ENCODE measurements at places on chromosomes 2 and 18.
A peak's percentile ranks its signal among the peaks of the same experiment; 100 is the strongest.

DNA sequence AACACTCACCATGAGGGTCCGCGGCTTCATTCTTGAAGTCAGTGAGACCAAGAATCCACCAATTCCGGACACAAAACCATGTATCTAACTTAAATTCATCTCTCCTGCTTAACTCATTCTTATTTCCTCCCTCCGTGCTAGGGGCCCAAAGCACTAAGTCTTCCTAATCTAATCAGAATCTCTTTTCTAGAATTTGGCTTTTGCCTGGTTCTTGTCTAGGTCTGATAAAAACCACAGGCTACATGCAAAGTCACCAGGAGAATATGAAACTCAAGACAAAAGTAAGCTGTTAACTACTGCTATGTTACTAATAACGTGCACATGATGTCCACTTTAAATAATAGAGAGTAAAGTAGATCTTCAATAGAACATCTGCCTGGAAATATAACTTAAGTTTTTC lies 69.9 kb downstream of the TRIP12 start:
- no peak for DNase-seq

GRCh38 chr2:225293638-225294037 lies 105.9 kb upstream of the NYAP2 start:
- no peak for DNase-seq

- DNase-seq, result peak; percentile 86
Measured at GRCh38 chr2:102291319-102292075, 19.9 kb upstream of the IL1RL1 start.

GRCh38 chr2:160063271-160063670 lies 856 bp upstream of the PLA2R1 start:
- no peak for DNase-seq

- no peak for DNase-seq
Measured at GRCh38 chr2:98898423-98898841, 37.6 kb downstream of the CRACDL start.

DNA sequence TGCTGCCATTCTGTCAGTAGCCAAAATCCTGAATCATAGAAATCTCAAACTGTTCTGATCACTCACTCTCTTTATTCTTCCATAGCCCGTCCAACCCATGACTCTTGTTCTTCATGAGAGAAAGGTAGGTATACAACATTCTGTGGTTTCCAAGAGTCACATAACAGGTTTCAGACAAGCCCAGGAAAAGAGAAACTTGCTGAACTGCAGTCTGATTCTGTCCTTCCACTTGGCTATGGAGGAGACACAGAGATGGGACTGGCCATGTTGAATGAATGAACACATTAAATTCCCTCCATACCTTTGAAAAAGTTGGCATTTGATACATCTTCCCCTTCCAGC lies 880.2 kb upstream of the CELF4 start:
- no peak for DNase-seq

DNA sequence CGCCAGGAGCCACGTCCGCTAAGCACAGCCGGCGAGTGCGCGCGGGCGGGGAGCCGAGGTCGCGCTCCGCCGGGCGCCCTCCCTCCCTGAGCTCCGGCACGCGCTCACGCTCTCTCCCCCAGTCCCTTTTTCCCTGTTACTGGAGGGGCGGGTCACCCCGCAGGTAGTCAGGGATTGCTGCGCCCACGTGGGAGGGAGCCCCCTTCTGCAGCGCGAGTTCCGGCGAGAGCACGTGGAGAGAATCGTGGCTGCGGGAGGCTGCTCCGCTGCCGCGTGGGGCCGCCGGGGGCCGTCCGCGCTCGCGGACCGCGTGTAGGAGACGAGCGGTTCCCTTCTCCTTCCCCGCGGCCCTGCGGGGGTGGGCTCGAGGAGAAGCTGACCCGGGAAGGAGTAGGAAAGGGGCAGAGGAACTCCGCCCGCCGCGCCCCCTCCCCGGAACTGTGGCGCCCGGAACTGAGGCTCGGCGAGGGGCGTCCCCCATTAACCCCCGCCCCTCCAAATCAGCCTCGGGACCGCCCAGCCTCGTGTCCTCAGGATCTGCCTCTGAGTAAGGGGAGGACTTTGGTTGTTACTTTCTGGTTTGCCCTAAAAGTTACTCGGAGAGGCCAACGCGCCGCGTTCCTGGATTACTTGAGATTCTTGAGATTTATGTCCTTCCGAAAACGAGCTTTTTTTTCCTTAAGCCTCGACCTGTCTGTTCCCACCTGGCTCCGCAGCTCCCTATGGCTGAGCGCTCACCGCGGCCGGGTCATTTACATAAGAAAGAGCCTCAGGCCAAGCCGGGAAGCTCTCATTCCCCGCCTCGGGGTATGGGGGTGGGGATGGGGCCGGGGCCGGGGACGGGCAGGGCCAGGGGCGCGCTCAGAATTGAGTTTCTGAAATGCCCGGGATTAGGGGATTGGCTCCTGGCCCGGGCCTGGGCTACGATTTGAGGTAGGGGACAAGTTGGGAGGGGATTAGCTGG lies 1.1 kb downstream of the HK2 start:
- peak; percentile 40 for DNase-seq

DNA sequence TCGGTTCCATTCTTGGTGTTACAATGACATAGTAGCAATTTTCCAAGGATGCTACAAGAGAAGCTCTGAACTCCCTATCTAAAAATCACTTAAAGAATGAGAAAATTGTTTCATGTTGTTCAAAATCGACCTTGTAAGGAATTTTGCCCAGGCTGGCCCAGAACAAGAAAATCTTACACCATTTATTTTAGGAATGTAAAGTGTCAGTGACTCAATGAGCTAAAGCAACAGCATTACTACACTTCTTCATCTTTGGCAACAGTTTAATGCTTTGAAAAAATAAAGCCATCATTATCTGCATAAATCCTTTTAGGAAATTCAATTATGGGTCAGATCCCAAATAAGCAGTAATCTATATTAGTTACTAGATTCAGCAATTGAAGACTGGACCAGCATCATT lies 38.6 kb downstream of the SLC25A12 start:
- no peak for DNase-seq

- no peak for DNase-seq
Measured at GRCh38 chr2:95076705-95077529, 44.7 kb downstream of the MRPS5 start.

DNA sequence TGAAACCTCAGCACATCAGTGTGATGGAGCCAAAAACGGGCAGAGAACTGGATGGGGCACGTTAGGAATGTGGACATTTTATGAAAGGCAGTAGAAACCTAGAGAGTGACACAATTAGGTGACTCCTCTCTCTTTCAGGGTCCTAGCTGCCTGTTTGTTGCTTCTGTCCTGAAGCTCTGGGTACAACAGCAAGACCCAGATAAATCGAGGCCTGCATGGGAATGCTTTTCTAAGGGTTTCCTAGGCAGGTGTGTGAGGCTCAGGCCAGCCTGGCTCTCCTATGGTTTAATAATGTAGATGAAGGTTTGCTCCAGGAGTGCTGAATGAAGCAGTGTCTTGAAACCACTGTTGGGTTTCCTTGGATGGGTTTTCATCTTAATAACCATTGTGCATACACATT lies 517.1 kb upstream of the RAB6C start:
- DNase-seq, result no peak

- no peak for DNase-seq
Measured at GRCh38 chr2:150027164-150027563, 439.6 kb upstream of the MMADHC start.
